CD4-positive, alpha-beta T cell treated with Interferon alpha-2 for 1 hour (primary cell): ENCODE measurements at places on chromosomes 16 and 17.
A peak's percentile ranks its signal among the peaks of the same experiment; 100 is the strongest.

DNA sequence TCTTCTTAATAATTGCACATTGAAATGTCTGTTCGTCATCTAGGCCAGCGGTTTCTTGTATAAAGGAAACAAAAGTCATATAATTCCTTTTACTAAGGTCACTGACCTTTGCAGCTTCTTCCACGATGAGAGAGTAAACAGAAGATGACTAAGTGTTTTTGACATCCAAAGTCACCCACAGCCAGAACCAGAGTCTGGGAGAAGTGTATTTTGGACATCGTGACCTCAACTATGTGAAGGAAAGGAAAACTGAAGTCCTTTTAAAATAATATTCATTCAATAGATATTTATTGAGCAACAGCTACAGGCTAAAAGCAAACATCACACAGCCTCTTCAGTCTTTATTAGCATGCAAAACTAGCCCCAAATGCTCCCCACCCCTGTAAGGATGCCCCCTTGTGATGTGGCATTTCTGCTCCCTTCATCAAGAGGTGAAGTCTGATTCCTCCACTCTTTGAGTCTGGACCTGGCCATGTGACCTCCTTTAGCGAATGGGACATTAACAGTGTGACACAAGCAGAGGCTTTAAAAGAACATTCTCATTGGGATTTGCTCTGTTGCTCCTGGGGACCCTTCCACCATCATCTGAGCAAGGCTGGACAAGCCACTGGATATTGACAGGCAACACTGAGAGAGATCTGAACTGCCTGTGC lies 8.1 kb upstream of the PMP22 start:
- no peak for DNase-seq

DNA sequence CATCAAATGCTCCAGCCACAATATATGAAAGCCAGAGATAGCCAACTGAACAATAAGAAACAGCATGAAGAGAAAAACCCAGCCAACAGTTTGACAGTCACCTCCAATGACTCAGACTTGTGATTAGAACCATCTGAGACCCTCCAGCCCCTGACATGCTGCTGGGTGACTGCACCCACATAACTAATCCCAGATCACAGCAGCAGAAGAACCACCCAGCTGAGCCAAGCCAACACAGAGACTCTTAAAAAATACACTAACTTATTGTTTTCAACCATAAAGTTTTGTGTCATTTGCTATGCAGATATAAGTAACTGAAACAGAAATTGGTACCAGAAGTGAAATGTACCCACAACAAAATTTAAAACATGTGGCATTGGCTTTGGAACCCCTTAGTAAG lies 314.3 kb upstream of the DYNLRB2 start:
- DNase-seq, result no peak

DNA sequence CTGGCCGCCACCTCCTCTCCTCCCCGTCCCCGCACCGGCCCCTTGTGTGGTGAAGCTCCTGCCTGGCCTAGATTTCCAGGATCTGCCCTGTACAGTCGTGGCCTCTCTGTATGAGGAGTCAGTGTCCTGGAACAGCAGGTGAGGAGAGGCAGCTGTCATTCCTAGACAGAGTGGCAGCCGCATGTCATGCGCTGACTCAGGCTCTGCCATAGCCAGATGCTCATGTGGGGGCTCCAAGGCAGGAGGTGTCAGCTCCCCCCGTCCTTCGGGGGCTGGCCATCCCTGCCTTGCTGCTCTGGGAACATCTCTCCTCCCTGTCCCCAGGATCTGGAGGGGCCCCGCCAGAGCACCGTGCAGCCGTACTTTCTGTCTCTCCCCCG lies 60.4 kb downstream of the BAIAP2 start:
- DNase-seq, result no peak

DNA sequence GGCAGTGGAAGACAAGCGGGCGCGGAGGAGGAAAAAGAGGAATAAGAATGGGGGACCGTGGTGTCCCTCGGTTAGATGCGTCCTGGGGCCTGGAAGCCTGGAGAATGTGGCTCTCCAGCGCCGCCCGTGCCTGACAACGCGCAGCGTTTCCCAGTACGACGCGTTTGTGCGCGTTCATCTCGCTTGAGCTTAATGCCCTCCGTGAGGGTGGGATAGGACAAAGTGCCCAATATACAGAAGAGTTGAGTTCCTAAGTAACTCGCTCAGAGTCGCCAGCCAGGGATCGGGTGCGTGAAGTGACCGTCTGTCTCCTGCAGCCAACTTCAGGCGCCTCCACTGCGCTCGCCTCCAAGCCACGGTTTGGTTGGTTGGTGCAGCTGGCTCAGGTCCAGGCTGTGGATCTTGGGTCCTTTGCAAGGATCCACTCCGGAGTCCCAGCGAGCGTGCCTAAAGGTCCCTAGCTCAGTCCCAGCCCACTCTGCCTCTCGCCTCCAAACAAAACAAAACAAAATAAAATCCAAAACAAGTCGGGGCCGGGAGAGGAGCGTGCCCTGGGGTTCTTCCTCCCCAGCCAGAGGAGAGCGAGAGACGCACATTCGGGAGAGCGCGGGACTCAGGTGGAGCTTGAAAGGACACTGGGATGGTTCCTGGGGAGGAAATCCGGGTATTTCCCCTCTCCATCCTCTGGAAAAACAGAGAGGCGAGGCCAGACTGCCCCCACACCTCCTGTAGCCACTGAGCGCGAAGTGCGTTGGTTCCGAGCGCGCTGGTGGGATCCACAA lies 974 bp downstream of the GALR2 start:
- no peak for DNase-seq

- DNase-seq, result no peak
Measured at GRCh38 chr17:4214157-4214556, 49.6 kb downstream of the ANKFY1 start.

DNA sequence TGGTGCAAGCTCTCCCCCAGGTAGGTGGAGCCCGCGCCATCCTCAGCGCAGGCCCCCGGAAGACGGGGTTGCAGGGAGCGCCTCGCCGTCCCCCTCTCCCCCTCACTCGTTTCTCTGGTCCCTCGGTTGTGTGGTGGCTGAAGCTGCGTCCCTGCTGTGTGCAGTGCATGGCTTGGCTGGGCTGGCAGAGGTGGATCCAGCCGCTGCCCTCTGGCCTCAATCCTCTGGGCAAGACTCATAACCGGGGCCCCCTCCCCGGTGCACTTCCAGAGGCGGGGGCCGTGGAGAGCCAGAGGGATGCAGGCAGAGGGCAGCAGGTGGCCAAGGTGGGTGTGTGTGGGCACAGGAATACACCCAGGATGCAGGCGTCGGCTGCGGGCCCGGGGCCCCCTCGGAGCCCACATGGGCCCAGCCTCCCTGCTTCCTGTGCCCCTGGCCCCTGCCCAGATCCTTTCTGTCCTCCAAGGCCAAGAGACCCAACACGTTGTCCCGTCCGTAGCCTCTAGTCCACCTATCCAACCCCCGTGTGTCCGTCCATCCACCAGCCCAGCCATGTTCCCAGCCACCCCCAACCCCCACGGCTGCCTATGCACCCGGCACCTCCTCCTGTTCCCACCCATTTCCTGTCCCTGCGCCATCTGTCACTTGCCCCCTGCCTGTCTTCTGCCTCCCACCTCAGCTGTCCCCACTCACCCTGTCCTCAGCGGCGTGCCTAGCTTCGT lies 9.3 kb downstream of the TPSG1 start:
- no peak for DNase-seq

DNA sequence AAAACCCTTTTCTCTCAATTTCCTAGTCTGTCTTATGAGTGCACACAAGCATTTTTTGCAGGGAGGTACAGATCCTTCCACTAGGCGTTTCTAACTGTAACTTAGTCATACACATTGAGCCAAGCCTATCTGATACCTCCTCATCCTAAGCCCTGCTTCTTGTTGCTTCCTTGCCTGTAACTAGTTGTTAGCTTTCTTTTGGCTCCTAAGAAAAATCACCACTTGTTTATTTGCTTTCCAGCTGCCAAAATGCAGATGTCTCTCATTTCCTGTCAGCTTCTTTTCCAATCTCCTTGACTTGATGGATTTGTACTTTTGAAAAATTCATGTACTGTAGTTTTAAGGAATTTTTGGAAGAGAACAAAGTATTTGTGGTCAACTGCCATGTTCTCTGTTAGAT lies 73.7 kb downstream of the TNRC6C start:
- no peak for DNase-seq

DNA sequence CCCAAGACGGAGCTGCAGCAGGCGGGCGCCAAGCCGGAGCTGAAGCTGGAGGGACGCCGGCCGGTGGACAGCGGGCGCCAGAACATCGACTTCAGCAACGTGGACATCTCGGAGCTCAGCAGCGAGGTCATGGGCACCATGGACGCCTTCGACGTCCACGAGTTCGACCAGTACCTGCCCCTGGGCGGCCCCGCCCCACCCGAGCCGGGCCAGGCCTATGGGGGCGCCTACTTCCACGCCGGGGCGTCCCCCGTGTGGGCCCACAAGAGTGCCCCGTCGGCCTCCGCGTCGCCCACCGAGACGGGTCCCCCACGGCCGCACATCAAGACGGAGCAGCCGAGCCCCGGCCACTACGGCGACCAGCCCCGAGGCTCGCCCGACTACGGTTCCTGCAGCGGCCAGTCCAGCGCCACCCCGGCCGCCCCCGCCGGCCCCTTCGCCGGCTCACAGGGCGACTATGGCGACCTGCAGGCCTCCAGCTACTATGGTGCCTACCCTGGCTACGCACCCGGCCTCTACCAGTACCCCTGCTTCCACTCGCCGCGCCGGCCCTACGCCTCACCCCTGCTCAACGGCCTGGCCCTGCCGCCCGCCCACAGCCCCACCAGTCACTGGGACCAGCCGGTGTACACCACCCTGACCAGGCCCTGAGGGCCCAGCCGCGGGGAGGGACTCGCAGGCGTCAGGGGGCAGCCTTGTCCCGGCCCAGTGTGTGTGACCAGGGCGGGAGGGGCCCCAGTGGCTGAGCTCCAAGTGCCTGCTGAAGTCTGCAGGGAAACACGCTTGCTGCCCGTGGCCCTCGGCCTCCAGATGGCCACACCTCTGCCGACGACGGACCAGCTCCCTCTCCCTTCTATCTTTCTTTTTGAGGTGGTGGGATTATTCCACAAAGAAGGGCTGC lies 3.4 kb downstream of the SOX8 start:
- no peak for DNase-seq

- no peak for DNase-seq
Measured at GRCh38 chr17:56449176-56449575, 144.3 kb upstream of the NOG start.

- no peak for DNase-seq
Measured at GRCh38 chr17:5396612-5397011, 22.9 kb downstream of the NUP88 start.

- DNase-seq, result no peak
Measured at GRCh38 chr16:70570967-70571570, 47.5 kb downstream of the SF3B3 start.

- no peak for DNase-seq
Measured at GRCh38 chr17:65595071-65595656, 33.7 kb upstream of the AXIN2 start.

DNA sequence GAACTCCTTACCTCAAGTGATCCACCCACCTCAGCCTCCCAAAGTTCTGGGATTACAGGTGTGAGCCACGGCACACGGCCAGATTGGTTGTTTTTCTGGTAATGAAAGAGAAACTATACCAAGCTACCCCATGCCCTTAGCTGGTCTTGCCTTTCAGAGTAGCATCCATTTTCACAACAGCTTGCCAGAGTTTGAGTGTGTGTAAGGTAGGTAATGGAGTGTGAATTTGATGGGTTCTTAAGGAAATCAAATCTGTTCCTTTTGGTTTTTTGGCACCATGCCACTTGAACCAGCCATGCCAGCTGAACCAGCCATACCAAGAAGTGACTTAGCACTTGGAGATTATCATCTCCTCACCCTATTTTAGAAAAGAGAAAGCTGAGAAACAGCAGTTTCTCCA lies 5.1 kb downstream of the CALCOCO2 start:
- DNase-seq, result no peak

DNA sequence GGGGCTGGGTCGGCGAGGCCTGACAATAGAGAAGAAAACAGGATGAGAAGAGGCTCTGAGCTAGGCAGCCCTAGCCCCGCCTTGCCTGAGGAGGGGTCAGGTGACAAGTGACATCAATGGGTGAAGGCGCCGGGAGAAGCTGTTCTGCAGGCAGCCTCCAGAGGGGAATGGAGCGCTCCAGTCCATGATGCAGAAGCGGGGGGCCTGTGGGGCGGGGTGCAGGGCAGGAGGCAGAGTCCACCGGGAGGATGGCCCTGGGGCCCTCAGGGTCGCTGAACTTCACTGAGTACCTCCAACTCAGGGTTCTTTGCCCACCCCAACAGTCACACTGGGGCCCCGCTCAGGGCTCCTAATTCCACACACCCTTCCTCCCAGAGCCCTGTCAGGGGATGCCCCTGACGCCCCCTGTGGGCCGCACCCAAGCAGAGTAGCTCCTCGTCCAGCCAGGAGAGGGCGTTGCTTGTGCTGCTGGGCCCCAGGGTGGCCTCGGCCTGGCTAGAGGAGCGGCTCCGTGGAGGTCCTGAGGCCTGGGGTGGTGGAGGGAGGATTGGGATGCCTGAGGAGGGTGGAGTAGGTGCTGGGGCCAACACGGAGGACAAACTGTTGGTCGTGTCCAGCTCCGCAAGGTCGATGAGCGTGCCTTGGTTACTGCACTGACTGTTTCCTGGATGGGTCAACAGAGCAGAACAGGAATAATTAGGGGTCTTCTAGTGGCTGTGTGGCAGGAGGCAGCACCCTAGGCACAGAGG lies 20.8 kb downstream of the GGA3 start:
- peak; percentile 12 for DNase-seq

GRCh38 chr16:4460936-4461249 lies 13.5 kb downstream of the NMRAL1 start:
- DNase-seq, result no peak

DNA sequence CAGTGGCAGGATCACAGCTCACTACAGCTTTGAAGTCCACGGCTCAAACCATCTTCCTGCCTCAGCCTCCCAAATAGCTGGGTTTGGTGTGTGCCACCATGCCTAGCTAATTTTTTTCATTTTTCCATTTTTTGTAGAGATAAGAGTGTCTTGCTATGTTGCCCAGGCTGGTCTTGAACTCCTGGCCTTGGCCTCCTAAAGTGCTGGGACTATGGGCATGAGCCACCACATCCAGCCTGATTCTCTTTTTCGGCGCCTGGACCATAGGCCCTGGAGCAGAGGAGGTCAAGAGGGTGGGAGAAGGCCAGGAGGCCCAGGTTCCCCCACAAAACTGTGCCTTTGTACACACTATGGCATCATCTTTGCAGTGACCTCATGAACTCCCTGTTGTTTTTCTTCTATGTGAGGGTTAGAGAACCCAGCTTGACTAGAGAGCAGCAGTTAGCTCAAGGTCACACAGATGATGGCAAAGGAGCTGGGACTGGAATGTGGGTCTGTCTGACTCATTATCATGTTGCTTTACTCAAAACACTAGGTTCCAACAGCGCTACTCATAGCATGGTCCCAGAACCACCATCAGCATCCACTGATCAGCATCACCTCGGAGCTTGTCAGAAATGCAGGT lies 16.3 kb downstream of the SCN4A start:
- no peak for DNase-seq

DNA sequence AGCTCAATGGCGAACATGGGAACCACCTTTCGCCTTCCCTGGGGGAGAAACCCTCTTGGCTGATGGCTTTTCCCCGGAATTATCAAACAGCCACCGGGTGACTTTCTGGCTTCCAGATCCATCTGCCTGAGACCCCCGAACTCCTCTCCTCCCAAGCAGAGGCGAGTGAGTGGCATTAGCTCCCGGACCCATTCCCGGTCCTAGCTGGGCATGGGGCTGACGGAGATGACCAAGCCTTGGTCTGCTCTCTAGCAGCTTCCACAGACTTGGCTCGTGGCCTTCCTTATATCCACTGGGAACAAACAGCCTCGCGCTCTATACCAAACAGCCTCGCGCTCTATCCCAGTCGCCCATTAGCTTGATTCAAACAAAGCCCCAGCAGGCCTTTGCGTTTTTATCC lies 62.4 kb downstream of the CCDC182 start:
- no peak for DNase-seq

GRCh38 chr16:72809446-72809845 lies 238.5 kb downstream of the ZFHX3 start:
- no peak for DNase-seq
